Glutamatergic neuron (in vitro differentiated cells): ENCODE measurements at places on chromosomes 2 and 18. TPM values are rescaled to one million over a fixed set of nuclear protein-coding genes. Genes with fewer than 3 reads are reported as not detected.

The APCDD1 gene
- total RNA-seq = 171 TPM

The ST3GAL5 gene
- total RNA-seq = 46.5 TPM

The SH2D6 gene
- total RNA-seq = 0.64 TPM

GRCh38 chr2:108632332-108633160 is 86.7 kb upstream of the RANBP2 start:
- DNase-seq = no peak
- peaks cover 47% of the 10 kb centered on the region for H3K4me1 ChIP-seq
- peak overlapping the region; percentile 75 for H3K27ac ChIP-seq
- H3K36me3 ChIP-seq = no peaks in the 10 kb centered on the region
- no peak overlapping the region for H3K4me3 ChIP-seq

- no peak overlapping the region for H3K27ac ChIP-seq
- H3K27me3 ChIP-seq = peaks cover 3% of the 10 kb centered on the region
- no peak overlapping the region for H3K4me3 ChIP-seq
These were observed 53.8 kb downstream of the CYP27C1 start for GRCh38 chr2:127166231-127166860.

- no peak for DNase-seq
- no peaks in the 10 kb centered on the region for H3K27me3 ChIP-seq
- H3K4me3 ChIP-seq = no peak overlapping the region
- H3K27ac ChIP-seq = no peak overlapping the region
- no peaks in the 10 kb centered on the region for H3K36me3 ChIP-seq
These were observed 32.1 kb upstream of the SPATS2L start for GRCh38 chr2:200274116-200275075.
